ENCODE measurements at places on chromosomes 16 and 17.

DNA sequence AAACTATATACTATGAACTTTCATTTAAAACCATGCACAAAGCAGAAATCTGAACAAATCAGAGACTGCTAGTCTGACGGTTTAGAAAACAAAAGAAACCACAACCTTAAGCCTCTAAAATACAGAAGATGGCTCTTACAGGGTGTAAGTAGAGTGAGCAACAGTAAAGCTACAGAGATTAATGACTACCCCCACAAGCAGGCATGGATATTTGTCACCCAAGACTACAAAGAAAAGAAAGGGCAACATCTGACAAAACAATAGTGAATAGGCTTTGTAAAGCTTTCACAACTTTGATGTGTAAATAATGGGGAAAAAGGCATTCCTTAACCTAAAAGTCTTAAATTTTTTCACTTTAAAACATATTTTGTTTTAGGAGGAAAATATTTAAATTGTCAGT lies 75.0 kb downstream of the SPAG9 start:
- no peak for DNase-seq

GRCh38 chr17:61669522-61669921 lies 78.5 kb upstream of the NACA2 start:
- DNase-seq: no peak

DNA sequence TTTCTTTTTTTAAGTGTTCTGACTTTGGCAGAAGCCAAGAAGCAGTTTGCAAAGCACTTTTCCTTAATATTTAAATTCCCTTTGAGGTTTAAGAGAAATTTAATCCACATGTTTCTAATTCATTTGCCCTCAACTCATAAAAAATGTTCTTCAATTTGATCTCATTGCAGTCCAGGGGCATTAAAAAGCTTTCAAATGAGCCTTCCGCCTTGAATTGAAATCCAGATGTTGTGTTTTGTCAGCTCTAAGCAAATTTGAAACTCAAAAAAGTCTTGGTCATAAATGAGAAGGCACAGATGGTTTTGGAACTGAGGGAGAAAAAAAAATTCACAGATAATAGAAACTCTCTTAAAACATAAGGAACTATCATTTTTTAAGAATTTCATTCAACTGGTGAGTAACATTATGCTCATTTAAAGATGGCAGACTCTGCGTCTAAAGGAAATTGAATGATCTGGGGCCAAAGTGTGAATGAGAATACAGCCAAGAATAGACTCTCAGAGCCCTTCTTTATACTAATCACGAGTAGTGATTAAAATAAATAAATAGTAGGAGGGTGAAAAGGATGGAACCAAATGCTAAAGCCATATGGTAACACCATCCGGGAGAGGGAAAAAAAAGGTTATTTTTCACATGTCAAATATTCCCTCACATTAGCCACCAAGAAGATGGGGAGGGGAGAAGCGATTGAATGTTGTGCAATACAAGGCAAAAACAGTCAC lies 1304.7 kb downstream of the CDH8 start:
- DNase-seq: no peak

- DNase-seq: no peak
These were observed 3.2 kb upstream of the ARL6IP1 start for GRCh38 chr16:18804540-18804939.

GRCh38 chr16:140175-140857 lies 1.8 kb upstream of the NPRL3 start:
- DNase-seq: no peak

GRCh38 chr17:3885271-3885670 lies 7.6 kb downstream of the CAMKK1 start:
- no peak for DNase-seq

DNA sequence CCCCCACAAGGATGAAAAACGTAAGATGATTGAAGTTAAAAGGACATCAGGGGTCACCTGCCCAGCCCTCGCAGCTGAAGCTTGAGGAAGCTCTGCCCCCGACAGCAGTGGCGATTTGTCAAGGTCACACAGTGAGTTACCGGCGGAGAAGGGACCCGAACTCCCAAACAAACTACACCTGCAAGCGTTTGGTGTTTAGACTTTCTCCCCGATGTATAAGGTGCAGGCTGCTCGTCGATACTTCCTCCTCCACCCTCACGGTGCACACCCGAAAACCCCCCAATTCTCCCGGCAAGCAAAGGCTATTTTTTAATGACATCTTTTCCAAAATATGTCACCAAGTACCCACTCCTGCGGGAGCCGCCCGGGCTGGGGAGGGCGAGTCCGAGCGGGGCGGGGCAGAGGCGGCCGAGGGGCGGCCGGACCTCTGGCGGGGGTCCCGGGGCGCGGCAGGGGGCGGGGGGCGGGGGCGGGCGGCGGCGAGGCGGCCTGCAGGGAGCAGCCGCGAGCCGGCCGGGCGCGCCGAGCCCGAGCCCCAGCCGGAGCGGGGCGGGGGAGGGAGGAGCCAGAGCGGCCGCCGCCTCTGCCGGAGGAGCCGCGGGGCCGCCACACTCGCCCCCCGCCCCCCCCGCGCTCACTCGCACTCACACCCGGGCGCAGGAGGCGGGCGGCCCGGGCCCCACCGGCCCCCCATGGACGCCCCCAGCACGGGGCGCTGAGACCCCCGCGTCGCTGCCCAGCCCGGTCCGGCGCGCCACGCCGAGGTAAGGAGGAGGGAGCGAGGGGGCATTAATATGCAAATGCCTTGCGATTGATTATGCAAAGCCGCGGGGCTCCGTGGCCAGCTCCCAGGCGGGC lies at the start of gene THRA:
THRA (plus strand) TSS at position 637 of the 858 bp plus-strand sequence. CDS start 11,524 bp downstream, outside the sequence.
- DNase-seq: no peak

GRCh38 chr16:27226976-27227705 lies 23.8 kb downstream of the KDM8 start:
- DNase-seq: no peak

DNA sequence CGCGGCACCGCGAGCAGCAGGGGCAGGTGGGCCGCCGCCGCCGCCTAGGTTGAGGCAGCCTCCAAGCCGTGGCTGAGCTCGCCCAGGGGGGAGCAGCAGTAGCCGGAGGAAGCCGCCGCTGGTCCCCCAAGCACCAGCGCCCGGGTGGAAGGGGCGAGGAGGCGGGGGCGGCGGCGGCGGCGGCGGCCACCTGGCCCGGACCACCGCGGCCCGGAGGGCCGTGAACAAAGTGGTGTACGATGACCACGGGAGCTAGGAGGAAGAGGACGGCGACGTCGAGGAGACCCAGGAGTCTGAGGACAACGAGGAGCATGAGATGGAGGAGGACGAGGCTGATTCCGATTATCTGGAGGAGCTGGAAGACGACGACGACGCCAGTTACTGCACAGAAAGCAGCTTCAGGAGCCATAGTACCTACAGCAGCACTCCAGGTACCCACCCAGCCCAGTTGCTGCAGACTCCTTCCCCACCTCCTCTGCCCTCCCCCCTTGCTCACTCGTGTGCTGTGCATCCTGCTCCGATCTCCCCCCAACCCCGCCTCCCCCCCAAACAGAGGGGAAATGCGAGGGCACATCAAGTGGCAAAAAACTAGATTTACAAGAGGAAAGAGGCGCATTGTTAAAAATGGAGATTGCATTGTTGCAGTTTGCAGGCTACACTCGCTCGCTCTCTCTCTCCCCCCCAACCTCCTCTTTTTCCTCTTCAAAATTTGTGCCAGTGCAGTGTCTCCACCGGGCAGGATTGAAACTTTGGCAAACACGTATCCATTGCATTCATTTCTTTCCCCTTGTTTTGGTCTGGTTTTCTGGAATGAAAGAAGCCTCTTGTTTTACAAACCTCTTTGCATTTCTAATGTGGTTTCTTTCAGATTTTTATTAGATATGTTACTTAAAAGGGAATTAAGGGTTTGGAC lies 41.8 kb upstream of the AMZ2 start:
- no peak for DNase-seq

DNA sequence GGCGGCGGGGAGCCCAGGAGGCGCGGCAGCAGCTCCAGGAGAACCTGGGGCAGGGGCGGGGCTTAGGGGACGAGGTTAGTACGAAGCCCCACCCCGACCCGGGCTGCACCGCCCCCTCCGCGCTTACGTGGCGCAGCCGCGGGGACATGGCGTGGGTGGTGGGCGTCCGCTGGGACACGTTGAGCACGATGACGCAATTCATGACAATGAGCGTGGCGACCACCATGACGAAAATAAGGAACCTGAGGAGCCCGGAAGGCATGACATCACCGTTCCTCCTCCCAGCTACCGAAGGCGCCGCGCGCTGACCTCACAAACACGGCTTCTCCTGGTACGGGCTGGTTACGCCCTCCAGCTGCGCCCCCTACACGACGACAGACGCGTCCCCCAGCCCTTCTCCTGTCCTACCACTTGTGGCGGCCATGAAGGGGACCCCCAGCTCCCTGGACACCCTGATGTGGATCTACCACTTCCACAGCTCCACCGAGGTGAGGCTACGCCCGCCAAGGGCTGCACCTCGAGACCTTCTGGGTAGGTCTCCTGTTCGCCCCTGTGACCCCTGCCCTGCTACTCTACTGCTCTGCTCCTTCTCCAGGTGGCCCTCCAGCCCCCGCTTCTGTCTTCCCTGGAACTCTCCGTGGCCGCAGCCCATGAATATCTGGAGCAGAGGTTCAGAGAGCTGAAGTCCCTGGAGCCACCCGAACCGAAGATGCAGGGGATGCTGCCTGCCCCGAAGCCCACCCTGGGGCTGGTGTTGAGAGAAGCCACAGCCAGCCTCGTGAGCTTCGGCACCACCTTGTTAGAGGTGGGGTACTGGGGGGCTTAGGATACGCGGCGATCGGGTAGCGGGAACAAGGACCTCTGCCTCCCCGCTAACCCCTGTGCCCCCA lies at the start of gene C17orf107:
C17orf107 (plus strand) TSS at position 196 of the 890 bp plus-strand sequence; CDS start at position 423, 227 bp downstream.
- no peak for DNase-seq

GRCh38 chr16:13919330-13919682 lies 648 bp upstream of the ERCC4 start:
- DNase-seq: no peak

DNA sequence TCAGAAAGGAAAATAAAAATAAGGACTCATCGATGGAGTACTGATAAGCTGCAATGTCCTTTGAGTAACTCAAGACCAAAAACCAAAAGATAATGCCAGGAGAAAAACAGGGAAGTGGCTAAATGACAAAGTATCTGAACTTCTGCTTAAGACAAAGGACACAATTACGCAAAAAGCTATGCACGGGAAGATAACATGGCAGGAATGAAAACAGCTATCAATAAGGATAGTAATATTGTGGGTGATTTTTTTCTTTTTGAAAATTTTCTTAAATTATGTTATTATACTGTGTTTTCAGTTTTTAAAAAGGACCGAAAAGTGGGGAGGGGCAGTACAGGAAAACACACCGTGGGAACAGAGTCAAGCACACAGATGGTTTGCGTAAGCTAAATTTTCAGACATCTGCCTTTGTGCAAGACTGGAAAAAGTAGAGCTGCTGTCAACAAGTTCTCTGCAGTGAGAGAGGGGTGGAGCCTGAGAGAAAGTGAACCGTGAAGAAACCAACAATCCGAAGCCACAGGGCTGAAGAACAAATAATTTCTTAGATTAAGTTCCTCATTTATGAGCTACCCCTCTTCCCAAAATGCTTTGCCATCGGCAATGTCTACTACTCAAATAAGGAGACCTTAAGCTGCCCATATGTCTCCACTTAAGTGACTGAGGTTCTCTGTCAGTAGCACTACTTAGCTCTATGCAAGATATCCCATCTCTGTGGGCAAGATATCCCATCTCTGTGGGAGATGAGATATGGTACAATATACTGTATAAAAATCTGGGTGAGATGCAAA lies 99.9 kb upstream of the CORO6 start:
- DNase-seq: no peak

DNA sequence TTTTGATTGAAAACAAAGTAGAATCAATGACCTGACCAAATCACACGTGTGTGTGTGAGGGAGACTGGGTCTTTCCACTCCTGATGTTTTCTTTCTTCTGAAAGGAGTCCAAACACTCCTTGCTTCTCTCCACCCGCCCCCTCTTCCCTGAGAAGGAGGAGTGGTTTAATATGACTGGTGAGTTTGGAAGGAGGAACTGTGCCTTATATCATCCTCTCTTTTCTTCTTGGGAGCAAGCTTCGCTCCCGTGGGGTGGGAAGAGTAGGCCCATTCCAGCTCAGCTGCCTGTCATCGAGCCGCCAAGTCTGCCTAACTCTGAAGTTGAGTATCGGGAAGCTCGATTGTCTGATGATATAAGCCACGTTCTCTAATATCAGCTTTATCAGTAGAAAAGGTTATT lies 96.5 kb downstream of the YPEL2 start:
- DNase-seq: no peak

DNA sequence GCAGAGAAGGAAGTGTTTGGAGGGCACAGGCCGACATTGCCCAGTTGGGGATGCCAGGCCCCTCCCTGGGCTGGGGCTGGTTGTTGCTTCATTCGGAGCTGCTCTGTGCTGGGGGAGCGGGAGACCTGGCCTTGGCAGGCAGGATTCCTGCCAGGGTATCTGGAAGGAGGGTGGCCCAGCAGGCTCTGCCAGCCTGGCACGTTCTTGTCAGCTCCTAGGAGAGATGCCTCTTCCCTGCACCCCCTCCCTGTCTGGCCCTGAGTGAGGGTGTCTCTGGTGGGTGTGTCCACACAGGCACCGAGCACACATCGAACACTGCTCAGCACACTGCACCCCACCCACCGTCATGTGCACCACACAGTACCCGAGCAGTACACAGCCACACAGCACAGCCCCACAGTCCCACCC lies 35.2 kb downstream of the ARHGAP23 start:
- DNase-seq: no peak

DNA sequence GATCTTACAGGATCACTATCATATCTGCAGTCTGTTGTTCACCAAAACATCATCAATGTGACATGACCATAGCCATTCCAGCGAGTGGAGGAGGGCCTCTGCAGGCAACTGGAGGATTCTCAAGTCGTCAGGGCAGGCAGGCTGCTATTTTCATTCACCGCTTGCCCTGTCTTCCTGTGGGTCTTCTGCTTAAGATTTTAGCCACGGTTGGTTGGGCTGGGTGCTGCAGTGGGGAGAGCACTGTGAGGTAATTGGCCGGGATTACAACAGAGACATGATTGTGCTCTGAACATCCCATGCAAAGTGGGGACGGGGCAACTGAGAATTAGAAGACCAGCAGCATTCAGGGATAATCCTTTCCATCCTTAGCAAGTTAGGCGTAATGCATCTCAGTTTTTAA lies 245.9 kb downstream of the CPPED1 start:
- no peak for DNase-seq

DNA sequence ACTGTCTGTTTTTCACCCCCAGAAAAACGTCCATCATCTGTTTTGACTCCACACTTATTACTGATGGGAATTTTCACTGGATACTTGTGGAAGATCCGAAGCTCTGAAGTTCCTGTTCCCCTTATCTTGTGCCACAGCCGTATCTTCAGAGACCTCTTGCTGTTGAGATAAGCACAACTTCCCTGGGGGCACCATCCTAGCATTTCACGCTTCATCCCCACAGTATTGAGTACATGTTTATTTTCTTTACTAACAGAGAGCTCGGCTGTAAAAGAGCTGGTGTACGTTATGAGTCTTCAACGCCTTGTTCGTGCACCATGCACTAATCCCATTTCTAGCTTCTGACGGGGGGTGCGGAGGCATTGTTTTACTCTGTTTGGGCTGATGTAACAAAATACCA lies 813.6 kb upstream of the EEF2KMT start:
- no peak for DNase-seq

DNA sequence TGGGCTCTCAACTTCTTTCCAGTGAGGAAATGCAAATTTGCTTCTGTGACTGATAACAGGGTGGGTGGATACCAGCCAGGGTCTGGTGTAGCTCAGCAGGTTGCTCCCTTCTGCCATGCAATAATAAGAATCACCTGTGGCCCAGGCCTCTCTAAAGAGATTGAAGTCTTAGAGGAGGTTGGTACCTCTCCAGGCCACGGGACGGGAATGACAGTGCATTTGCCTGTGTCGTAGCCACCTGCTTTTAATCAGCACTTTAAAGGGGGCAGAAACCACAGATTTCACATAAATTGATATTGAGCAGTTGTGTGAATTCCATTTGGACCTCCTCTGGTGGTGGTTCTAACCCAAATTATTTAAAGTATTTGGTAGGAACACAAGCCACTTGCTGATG lies 246.9 kb downstream of the PRKCA start:
- peak; percentile 64 for DNase-seq
